ENCODE measurements at places on chromosomes 11 and 22. TPM values are rescaled to one million over a fixed set of nuclear protein-coding genes. Genes with fewer than 3 reads are reported as not detected.

The PAX6 gene
- total RNA-seq = not detected

The IGSF22 gene
- total RNA-seq = 2.0 TPM

DNA sequence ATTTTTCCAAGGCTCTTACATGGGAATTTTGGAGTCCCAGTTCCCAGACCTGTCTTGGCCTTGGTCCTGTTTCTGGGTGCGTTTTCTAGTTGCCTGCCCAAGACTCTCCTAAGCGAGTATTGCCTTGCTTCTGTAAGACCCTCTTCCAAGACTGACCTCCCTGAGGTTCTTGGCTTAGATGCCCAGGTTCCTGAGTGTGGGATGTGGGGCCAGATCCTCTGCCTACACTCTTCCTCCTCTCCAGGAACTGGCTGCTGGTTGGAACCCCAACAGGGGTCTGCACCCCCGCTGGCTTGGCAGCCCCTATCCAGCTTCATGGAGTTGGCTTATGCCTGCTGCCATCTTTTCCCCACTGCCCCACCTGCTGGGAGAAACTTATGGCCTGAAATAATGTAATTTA lies 429.5 kb downstream of the TENM4 start:
- no peak for DNase-seq
- no peak overlapping the region for H3K27ac ChIP-seq
- H3K4me3 ChIP-seq = no peak overlapping the region
- no peaks in the 10 kb centered on the region for H3K4me1 ChIP-seq
- no peaks in the 10 kb centered on the region for H3K36me3 ChIP-seq
- no peaks in the 10 kb centered on the region for H3K27me3 ChIP-seq

GRCh38 chr11:48109046-48109666 lies 107.5 kb upstream of the OR4B1 start:
- no peak overlapping the region for H3K4me3 ChIP-seq
- H3K27me3 ChIP-seq = no peaks in the 10 kb centered on the region
- peak; percentile 29 for DNase-seq

DNA sequence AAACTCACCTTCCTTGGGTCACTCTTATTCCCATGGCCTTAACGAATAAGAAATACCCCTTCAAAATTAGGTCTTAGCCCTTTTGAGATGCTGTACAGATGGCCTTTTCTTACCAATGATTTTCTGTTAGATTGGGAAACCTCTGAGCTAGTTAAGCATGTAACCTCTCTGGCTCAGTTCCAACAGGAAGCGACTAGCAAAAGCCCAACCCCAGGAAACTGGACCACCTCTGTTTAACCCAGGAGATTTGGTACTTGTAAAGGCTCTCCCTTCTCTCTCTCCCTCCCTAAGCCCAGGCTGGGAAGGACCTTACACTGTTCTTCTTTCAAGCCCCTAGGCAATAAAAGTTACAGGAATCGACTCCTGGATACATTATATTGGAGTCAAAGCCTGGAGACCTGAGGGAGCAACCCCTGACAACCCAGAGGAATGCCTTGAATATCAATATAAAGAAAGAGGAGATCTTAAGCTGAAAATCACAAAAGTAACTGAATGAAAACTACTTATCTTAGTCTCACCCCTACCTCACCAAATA lies 11.7 kb downstream of the APIP start:
- H3K27me3 ChIP-seq = no peaks in the 10 kb centered on the region
- peaks cover 21% of the 10 kb centered on the region for H3K36me3 ChIP-seq
- no peak for DNase-seq

DNA sequence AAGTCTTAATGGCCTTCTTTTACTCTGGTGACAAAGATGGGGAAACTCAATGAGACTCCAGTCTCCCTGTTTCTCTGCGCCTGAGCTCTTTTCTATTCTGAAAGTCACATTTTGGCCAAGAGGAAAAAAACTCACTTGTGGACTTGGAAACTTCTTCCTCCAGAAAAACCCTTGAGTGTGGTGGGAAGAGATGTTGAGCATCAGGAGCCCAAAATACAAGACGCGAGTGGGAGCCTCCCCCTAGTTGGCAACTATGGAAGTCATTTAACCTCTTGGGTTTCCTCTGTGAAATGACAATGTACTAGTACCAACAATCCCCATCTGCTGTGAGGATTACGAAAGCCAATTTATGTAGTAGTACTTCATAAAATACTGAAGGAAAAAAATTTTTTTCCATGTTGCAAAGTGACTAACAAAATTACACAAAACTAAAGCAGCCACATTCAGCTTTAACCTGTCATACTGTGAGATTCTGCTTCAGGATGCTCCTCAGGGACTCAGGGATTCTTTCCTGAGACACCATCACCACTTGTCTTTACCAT lies 524 bp upstream of the SLC25A17 start:
- peak overlapping the region; percentile 85 for H3K27ac ChIP-seq
- H3K4me3 ChIP-seq = peak overlapping the region; percentile 32
- H3K27me3 ChIP-seq = no peaks in the 10 kb centered on the region
